Hair follicular keratinocyte (primary cell): ENCODE measurements at places on chromosomes 3 and 15. TPM values are rescaled to one million over a fixed set of nuclear protein-coding genes. Genes with fewer than 3 reads are reported as not detected.

Gene GCNT3
- 0.16 TPM in 1 of 2 replicates, not detected in the other for total RNA-seq

Gene XCR1
- total RNA-seq, result not detected in 2 replicates

Gene VGLL3
- total RNA-seq, result 0.62 and 0.65 TPM in 2 replicates

Gene BNC1
- total RNA-seq, result 98.3 and 103 TPM in 2 replicates

Gene CFAP92
- 0.39 and 0.61 TPM in 2 replicates for total RNA-seq

Gene PRICKLE2
- total RNA-seq, result 7.5 and 8.4 TPM in 2 replicates

Gene RETNLB
- total RNA-seq, result not detected in 2 replicates

Gene ANKUB1
- total RNA-seq, result 0.04 and 0.31 TPM in 2 replicates

Gene RBM5
- total RNA-seq, result 40.3 and 47.6 TPM in 2 replicates

Gene GPR149
- not detected in 2 replicates for total RNA-seq

Gene FOXL2
- 0.38 and 1.2 TPM in 2 replicates for total RNA-seq

Gene HESX1
- 0.34 and 0.55 TPM in 2 replicates for total RNA-seq

Gene PCSK6
- total RNA-seq, result 2.1 and 6.1 TPM in 2 replicates

Gene PATL2
- not detected in 2 replicates for total RNA-seq

Gene EHHADH
- total RNA-seq, result 6.0 and 8.4 TPM in 2 replicates

Gene TMC3
- not detected in 2 replicates for total RNA-seq

Gene CHRM5
- not detected in 2 replicates for total RNA-seq

Gene TMIE
- 0.38 TPM in 1 of 2 replicates, not detected in the other for total RNA-seq

Gene BFSP2
- total RNA-seq, result not detected in 2 replicates

Gene FGF7
- not detected in 2 replicates for total RNA-seq
